ENCODE measurements at places on chromosomes 3 and 15.

DNA sequence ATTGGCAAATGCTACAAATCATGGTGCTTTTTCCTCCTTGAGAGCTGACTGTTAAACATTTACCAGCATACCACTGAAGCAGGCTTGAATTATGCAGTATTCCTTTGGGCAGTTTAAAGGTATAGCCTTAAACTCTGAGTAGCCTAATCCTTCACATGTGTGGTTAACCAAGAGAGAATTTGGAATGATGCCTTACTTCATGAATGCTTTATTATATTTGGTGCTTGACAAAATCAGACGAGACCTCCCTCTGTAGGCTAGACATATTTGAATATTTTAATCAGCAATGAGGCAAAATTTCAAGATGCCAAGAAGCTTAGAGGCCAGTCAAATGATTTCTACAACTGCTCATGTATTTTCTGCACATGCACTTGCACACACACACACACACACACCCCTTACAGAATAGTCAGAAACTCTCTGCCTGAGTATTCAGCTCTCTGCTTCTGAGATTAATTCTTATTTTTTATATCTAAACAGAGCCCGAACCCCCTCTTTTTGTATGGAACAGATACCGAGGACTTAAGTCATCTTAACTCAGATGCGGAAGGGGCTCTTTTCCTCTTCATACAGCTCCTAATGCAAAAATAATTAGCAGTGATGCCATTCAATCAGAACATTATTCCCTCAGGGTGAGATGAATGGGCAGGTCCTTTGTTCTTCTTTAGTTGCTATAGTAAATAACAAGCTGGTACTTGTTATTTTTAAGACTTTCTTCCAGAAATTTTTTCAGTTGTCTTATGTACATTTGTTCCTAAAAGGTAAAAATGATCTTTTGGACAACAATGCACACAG is 195.5 kb upstream of the TMC3 start:
- H3K36me3 ChIP-seq: no peaks in the 10 kb centered on the region
- H3K4me1 ChIP-seq: no peaks in the 10 kb centered on the region
- H3K4me3 ChIP-seq: no peak overlapping the region
- no peak for DNase-seq
- no peaks in the 10 kb centered on the region for H3K27me3 ChIP-seq

- DNase-seq: no peak
- no peaks in the 10 kb centered on the region for H3K27me3 ChIP-seq
- no peaks in the 10 kb centered on the region for H3K36me3 ChIP-seq
- H3K4me3 ChIP-seq: no peak overlapping the region
- H3K27ac ChIP-seq: no peak overlapping the region
These were observed 4.0 kb downstream of the FMN1 start for GRCh38 chr15:33190539-33190938.

GRCh38 chr3:150544726-150545125 is 1.6 kb downstream of the SERP1 start:
- no peak for DNase-seq
- no peaks in the 10 kb centered on the region for H3K27me3 ChIP-seq
- peak overlapping the region; percentile 90 for H3K4me3 ChIP-seq
- no peak overlapping the region for H3K27ac ChIP-seq

DNA sequence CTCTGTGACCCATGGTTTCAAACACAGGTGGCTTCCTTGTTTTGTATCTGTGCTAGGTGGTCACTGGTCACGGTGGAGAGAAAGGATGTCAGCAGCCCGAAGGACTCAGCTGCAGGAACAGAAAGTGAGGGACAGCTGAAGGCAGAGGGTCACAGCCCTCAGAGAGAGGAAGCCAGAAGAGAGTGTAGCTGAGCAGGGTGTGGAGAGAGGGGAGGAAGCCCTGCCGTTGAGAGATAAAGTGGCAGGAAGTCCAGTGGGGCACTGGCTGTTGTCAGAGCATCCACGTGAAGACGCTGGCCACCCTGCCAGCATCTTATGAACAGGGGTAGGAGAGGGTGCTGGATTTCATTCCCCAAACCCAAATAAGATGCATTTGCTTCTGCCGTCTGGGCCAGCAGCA is 36.9 kb downstream of the LIMD1 start:
- H3K27me3 ChIP-seq: no peaks in the 10 kb centered on the region
- peak overlapping the region; percentile 34 for H3K27ac ChIP-seq
- H3K36me3 ChIP-seq: no peaks in the 10 kb centered on the region
- no peak for DNase-seq
- peaks cover 7% of the 10 kb centered on the region for H3K4me1 ChIP-seq

DNA sequence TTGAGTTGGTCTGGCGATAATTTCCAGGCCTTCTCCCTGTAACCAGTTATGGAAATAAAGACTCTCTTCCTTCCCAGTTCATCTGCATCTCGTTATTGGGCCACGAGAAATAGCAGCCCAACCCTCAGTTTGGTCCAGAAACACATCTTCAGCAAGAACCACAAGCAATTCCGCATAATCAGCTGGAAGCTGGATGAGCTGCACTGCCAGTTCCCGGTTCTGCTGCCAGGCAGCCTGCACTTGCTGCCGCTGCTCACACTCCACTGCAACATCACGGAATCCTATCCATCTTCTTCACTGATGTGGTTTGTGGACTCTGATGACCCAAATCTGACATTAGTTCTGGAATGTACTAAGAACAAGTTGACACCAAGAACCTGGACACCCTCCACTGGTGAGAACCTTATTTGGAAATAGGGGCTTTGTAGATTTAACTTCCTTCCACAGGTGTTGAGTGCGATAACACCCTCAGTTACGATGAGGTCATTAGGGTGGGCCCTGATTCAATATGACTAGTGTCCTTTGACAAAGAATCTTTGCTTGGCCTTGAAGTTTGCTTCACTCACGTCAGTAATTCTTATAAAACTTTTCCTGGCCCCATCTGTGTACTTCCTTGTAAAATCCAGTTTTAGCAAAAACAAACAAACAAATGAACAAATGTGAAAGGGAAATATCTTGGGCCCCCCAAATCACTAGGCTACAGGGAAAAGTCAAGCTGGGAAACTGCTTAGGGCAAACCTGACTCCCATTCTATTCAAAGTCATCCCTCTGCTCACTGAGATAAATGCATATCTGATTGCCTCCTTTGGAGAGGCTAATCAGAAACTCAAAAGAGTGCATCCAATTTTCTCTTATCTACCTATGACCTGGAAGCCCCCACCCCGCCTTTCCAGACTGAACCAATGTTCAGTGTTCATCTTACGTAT is 221.9 kb upstream of the PROK2 start:
- H3K36me3 ChIP-seq: no peaks in the 10 kb centered on the region
- H3K27ac ChIP-seq: no peak overlapping the region
- H3K27me3 ChIP-seq: no peaks in the 10 kb centered on the region
- no peak for DNase-seq

DNA sequence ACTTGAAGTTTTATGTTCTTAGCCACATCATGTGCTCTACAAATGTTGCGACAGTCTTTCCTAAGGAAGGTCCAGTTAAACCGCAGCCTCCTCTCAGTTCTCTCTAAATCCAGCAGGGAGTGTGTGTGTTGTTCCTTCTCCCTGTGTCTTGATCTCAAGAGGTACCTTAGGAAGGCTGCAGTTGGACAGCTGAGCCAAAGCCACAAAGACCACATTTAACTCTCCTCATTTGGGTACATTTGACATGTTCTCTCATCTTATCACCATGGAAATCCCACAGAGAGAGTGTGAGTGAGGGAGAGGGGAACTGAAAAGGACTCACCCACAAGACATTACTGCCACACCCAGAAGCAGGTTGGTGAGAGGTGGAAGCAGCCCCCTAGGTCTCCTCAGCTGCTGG is 79.5 kb downstream of the CD200R1L start:
- H3K36me3 ChIP-seq: no peaks in the 10 kb centered on the region
- H3K4me1 ChIP-seq: no peaks in the 10 kb centered on the region
- no peak for DNase-seq
- H3K4me3 ChIP-seq: no peak overlapping the region

DNA sequence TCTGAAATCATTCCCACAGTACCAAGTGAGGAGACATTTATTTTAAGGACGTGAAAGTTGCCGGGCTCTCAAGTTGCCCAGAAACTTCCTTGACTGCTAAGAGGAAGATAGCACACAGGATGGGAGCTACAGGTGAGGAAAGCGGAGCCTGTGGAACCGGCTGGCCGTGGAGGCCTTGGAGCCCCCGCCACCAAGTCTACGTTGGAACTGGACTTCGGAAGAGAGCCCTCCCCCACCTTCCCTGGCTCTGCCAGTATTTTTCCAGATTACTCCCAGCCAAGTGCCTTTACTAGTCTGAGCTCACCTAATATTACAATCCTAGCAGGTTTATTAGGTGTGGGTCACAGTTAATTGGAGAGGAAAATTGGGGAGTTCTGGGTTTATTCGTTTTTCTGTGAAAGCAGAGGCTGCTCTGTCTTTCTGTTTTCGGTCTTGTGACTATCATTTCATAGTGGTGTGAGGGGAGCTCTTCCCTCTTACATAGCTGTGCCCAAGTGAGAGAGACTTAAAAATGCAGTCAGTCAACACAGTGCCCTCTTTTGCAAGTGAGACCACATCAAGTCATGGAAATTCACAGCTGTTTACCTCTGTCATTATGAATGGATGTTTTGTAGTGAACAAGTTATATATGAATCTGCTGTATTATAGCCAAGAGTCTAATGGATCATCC is 6.8 kb downstream of the BOC start:
- H3K27ac ChIP-seq: no peak overlapping the region
- H3K36me3 ChIP-seq: peaks cover 9% of the 10 kb centered on the region
- peaks cover 30% of the 10 kb centered on the region for H3K4me1 ChIP-seq
- no peak for DNase-seq

GRCh38 chr3:94359996-94360395 is 297.1 kb downstream of the NSUN3 start:
- H3K36me3 ChIP-seq: no peaks in the 10 kb centered on the region
- no peaks in the 10 kb centered on the region for H3K27me3 ChIP-seq
- no peak overlapping the region for H3K4me3 ChIP-seq
- no peak overlapping the region for H3K27ac ChIP-seq
- no peak for DNase-seq
- no peaks in the 10 kb centered on the region for H3K4me1 ChIP-seq
